ENCODE measurements at places on chromosomes 2 and 18.

- no peak for DNase-seq
These were observed 453.7 kb downstream of the STK39 start for GRCh38 chr2:167793725-167794124.

GRCh38 chr2:126754240-126755004, 98.5 kb downstream of the GYPC start:
- DNase-seq, result no peak

GRCh38 chr2:6074089-6074643, 382.0 kb downstream of the SOX11 start:
- no peak for DNase-seq

GRCh38 chr18:52541056-52541455, 201.1 kb downstream of the DCC start:
- DNase-seq, result no peak

- no peak for DNase-seq
These were observed 128.7 kb downstream of the LYPD6B start for GRCh38 chr2:149167001-149167780.

DNA sequence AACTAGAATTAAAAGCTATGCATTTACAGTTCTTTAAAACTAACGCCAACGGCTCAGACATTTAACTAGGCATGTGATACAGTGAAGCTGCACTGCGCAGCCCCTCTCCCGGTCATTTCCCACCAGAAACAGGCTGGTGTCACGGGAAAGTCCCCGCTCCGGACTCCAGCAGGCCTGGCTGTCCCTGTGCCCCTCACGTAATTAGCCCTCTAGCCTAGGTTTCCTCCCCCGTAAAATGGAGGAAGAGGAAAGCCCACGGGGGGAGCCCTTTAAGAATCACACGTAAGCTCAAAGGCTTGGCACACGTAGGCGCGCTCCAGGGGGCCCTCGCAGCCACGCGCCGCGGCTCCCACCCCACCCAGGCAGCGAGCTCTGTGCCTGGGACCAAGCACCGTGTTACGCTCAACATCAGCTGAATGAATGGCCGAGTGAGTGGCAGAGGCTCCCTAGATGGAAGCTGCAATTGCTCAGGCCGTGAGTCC, 48.0 kb downstream of the KCNIP3 start:
- no peak for DNase-seq

DNA sequence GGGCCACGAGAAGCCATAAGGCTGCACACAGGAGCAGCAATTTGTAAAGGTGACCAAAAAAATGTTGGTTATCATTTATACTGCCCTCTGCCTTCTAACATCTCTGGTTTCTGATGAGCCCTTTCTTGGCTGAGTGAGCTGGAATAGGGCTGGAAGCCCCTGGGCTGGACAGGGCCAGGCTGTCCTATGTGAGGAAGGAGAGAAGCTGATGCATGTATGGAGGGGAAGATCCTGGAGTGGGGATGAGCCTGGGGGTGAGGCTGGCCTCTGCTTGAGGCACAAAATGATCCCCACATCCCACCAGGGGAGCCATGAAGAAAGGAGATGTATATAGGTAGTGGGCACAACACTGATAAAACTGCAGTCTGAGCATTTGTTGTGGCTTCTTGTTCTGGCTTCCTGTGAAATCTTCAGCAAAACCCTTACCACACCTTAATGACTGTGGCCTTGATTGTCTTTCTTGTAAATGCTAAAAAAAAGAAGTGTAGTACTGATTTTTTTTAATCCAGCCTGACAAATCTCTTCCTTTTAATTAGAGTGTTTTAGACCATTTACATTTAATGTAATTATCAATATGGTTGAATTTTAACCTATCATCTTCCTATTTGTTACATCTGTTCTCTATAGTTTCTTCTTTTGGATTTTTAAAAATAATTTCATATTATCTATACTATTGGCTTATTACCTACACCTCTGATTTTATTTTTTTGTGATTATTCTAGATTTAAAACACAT, 5.6 kb downstream of the SNED1 start:
- no peak for DNase-seq

DNA sequence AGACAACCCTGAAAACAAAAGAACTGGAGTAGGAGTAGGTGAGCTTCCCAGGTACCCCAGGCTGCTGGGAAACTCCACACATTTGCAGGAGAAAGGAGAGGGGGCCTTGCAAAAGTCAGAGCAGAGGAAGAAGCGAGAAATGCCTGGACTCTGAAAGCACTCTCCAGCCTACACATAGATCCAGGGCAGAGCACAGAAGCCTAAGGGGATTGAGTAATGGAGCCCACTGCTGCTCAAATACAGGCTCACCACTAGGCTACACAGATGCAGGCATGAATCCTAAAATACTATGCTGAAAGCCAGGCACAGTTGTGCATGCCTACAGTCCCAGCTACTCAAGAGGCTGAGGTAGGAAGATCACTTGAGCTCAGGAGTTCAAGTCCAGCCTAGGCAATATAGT, 33.4 kb downstream of the OSBPL1A start:
- DNase-seq, result no peak

DNA sequence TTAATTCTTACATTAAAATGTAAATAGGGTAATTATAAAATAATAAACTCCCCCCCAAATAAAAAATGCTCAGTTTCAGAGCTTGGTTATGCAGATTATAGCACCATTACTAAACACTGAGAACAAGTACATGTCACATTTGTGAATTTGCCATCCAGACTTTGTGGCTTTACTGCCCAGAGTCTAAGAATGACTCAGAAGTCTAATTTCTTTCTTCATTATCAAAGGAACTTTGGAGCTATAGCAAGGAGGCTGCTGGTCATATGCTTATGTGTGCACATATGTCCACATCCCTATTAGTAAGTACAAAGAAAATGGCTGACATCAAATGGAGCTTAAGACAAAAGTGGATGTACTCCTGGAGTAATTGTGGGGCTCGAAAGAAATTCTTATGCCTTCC, 248.5 kb upstream of the SESTD1 start:
- no peak for DNase-seq

- DNase-seq, result no peak
These were observed 75.1 kb downstream of the CPO start for GRCh38 chr2:207014424-207014823.

GRCh38 chr2:236558036-236558435, 11.6 kb upstream of the ACKR3 start:
- DNase-seq, result no peak

DNA sequence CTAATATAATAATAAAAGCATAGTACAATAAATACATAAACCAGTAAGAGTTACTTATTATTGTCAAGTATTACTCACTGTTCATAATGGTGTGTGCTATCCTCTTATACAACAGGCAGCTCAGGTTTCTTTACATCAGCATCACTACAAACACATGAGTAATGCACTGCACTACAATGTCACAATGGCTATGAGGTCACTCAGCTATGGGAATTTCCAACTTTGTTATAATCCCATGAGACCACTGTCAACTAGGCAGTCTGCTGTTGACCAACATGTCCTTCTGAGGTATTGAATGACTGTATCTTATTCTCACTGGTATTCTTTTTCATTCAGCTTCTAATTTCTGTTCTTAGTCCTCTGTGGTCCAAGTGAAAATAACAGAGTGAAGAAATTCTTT, 250.4 kb upstream of the DSEL start:
- DNase-seq, result no peak

- DNase-seq, result no peak
These were observed 43.1 kb upstream of the GPC1 start for GRCh38 chr2:240392084-240392947.

DNA sequence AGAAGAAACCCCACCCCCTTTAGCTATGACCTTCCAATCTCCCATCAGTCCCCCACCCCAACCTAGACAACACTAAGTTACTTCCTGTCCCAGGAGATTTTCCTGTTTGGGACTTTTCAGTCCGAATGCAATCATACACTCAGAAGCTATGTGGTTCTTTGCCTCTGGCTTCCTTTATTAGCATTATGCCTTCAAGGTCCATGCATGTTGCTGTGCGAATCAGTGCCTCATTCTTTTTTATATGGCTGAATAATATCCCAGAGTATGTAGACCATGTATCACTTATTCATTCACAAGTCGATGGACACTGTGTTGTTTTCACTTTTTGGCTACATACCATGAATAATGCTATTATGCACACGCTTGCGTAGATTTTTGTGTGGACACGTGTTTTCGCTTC, 292.1 kb upstream of the HDAC4 start:
- no peak for DNase-seq

GRCh38 chr2:107984707-107985106, 1.6 kb upstream of the SLC5A7 start:
- no peak for DNase-seq

GRCh38 chr2:10521356-10522169, 73.4 kb upstream of the ODC1 start:
- DNase-seq, result no peak

- DNase-seq, result no peak
These were observed 148.0 kb upstream of the ALPP start for GRCh38 chr2:232230560-232230959.

- no peak for DNase-seq
These were observed 144.6 kb upstream of the MGAT5 start for GRCh38 chr2:134109246-134109645.

DNA sequence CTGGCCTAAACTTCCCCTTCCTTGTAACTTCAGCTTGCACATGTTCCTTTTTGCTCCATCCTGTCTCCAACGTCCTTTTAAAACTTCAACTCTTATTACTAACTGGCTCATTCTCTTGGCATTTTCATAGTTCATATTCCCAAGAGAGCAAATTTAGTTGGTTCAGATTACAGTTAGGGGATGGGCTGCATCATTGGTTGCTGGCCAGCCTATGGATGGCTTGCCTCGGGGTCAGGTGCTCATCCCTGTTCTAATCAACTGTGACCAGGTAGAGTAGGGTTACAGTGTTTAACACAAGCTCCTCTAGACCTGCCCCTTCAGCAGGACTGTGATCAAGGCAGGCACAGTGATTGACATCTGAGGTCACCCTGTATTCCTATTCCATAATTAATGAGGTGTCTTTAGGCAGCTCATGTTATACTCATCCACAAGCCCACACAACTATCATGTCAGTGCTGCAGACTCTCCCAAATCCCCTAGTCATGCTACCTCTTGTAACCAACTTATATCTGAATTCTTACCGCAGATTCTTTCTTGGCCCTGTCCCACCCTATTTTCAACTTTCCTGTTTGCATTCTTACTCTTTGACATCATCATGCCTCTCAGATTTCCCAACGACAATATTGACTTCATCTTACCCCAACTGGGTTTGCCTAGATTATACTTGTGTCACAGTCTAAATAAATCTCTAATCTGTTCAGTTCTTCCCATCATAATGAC, 293.3 kb downstream of the MTX2 start:
- no peak for DNase-seq

DNA sequence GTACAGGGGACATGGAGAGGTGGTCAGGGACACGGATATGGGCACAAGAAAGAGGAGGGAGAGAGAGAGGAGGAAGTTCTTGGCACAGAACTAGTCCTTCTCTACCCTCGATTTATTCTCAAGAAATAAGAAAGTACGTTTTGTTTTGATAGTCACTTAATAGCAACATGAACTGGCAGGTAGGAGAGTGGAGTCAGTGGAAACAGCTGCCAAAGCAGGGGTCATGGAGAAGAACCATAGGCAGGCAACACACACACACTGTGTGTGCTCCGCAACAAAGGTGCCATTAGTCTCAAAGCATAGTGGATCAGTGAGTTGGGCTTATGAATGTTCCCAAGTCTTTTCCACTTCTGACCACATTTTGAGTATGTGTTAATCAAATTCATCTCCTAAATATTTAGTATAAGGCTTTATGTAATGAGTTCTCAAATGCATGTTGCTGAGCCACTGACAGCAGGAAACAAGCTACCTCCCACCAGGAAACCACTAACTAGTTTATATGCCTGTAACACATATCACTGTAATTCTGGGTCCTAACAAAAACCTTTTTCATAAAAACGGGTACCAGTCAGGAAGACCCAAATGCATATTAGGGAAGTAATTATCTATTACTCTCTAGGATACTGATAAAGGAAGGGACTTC, 41.1 kb downstream of the IWS1 start:
- DNase-seq, result no peak

GRCh38 chr2:152452256-152452973, 117.4 kb downstream of the FMNL2 start:
- no peak for DNase-seq

- no peak for DNase-seq
These were observed 43.6 kb downstream of the POLE4 start for GRCh38 chr2:75002007-75002406.

DNA sequence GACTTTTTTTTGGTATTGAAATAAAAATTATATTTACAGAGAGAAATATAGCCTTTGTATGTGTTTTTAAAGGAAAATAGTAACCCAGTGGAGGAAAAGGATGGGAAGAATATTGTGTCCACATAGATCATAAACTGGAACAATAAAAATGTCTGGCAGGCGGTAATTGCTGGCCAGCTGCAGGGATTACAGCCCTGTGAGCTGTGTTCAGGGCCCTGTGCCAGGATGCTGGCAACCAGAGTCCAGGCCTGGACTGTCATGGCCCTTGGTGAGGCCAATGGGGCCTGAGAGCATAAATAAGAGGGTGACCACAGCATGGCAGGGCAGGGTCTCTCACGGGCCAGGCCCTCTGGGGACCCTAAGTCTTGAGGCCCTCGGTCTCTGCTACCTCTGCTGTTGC, 171.2 kb downstream of the ACOXL start:
- no peak for DNase-seq

GRCh38 chr2:188245230-188245629, 46.4 kb upstream of the GULP1 start:
- DNase-seq, result no peak

DNA sequence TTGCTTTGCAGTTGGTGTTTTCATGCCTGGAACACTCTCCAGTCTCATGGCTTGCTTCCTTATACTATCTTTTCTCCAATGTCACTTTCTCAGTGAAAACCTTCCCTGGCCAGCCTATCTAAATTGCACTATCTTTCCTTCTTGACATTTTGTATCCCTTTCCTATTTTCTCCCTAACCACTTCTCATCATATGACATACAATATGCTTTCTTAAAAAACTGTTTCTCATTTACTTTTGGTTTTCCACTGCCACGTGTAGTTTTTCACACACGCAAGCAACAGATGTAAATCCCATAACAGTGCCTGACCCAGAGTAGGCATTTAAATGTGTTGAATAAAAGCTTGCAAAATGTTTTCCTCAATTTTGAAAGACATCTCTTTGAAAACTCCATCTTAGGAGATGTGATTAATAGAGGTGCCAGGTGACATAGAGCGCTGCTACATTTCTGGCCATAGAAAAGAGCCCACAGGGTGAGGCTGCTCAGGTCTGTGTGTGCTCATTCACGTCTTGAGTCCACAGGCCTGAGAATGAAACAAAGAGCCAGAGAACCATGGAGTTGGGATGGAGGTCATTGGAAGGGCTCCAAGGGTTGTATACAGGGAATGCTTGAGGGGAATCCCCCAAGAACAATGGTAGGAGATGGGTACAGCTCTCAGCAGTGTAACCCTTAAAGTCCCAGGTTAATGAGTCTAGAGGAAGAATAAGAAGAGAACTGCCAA, 12.7 kb downstream of the ZNF24 start:
- DNase-seq, result no peak

- no peak for DNase-seq
These were observed 63.6 kb upstream of the ATL2 start for GRCh38 chr2:38440655-38441054.

DNA sequence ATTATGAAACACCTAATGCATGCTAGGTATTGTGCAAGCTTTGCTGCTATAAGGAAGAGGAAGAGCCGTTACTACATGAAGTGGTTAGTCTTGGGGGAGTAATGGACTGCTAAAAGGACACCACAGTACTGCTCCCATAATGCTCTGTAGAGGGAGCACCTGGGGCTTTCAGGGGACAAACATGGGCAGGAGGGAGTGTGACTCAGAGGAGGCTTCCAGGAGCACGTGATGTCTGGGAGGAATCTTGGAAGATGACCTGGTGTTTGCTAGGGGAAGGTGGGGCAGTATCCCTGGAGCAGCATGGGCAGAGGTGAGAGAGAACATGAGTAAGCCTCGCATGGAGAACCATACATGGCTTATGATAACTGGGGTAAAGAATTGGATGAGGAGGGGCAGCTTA, 18.8 kb downstream of the MAPK4 start:
- no peak for DNase-seq

Data from CD8-positive, alpha-beta memory T cell (primary cell).